ENCODE measurements at places on chromosomes 13 and 19.

GRCh38 chr13:33101835-33102234 lies 85.6 kb downstream of the KL start:
- DNase-seq = no peak

DNA sequence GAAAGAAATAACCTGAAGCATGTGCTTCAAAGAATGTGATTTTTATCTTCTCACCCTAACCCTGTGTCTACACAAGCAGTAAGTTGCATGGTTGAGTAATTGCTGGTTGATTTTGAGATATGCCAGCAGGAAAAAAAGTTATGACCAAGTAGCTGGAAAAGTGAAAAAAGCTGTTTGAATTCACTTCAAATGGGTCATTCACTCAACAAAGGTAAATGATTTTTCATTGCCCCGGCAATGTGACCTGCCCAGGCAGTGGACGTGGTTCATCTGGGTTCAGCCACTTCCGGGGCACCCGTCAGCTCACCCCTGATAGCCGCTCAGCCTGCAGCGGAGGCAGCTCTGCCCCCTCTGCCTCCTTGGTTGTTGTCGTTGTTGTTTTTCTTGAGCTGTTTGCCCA lies 18.5 kb downstream of the TNFRSF19 start:
- DNase-seq = no peak

- no peak for DNase-seq
These were observed 26.6 kb downstream of the BRD4 start for GRCh38 chr19:15305582-15306334.

DNA sequence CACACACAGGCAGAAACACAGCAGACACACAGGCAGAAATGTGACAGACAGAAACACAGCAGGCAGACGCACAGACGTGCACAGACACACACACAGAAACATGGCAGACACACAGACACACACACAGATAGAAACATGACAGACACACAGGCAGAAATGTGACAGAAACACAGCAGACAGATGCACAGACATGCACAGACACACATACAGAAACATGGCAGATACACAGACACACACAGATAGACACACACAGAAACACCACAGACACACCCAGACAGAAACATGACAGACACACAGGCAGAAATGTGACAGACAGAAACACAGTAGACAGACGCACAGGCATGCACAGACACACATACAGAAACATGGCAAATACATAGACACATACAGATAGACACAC lies 1.3 kb downstream of the TBXA2R start:
- DNase-seq = no peak

- no peak for DNase-seq
These were observed 44.9 kb upstream of the DCUN1D2 start for GRCh38 chr13:113535381-113535781.

- DNase-seq = peak; percentile 35
These were observed 33.2 kb upstream of the CASP14 start for GRCh38 chr19:15015946-15016542.

DNA sequence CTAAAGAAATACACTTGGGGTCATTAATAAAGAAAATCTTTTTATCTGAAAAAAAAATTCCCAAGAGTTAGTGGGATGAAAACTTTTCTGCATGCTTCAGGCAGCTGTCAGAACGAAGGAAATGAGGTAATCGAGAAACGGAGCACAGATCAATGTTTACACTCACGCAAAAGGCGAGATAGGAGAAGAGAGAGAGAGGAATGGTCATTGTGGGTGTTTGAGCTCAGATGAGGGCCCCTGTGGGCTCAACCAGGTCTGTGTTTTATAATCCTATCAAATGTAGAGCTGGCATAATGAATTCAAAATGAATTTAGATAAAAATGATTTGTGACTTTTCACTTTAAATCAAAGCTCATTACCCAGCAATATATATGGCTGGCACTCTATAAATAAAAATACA lies 6.3 kb upstream of the RXFP2 start:
- DNase-seq = no peak

DNA sequence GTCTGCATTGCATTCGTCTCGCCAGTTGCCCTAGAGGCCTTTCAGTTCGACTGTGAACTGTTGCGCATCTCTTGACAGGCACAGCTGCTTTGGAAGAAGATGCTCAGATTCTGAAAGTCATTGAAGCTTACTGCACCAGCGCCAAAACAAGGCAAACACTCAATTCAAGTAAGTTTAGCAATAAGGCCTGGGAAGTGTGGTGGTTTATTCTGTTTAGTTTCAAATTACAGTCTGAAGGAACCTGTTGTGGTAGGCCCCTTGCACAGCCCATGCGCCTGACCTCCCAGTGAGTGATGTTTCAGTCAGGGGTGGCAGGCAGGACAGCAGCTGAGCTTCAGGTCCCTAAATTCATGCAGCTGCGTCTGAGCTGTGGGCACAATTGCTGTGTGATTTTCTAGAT lies 32.2 kb upstream of the TEX29 start:
- no peak for DNase-seq

GRCh38 chr19:42480335-42481095 lies 37.8 kb upstream of the CXCL17 start:
- peak; percentile 16 for DNase-seq

- peak; percentile 76 for DNase-seq
These were observed 230.2 kb downstream of the TDRD3 start for GRCh38 chr13:60627071-60627686.

GRCh38 chr13:20053016-20053415 lies 94.5 kb downstream of the ZMYM2 start:
- peak; percentile 56 for DNase-seq

DNA sequence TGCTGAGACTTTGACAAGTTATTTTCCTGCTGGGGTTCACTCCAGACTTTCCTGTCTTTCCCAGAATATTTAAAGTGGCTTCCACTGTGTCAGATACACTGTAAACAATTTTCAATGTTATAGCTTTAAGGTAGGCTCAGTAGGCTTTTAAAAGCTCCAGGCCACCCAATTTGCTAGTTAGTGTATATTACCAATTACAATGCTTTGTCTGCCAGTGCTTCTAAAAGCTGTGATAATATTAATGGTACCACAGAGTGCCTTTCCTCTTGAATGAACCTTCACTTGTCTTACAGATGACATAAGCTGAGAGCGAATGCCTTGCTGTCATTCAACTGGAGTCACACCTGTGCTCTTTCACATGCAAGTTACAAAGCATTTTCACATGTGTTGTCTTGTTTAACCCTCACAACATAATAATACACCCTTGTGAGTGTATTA lies 239.7 kb upstream of the HTR2A start:
- no peak for DNase-seq

GRCh38 chr13:35700671-35701070 lies 224.2 kb upstream of the MAB21L1 start:
- DNase-seq = peak; percentile 39

DNA sequence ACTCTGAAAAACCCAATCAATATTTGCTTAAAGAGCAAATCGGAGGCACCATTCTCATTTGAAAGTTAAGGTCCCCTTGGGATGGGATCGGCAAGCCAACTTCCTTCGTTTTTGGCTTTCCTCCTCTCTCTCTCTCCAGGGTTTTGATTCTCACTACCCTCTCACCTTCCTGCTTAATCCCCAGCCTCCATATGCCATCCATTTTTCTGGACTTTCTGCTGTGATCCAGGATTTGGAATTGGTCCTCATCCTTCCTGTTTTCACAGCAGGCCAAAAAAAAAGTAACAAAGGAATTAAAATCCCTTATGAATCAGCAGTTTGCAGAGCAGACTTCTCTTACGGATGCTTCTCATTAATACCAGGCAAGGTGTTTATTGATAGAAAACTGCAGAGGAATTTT lies 283.1 kb upstream of the TMTC4 start:
- no peak for DNase-seq

DNA sequence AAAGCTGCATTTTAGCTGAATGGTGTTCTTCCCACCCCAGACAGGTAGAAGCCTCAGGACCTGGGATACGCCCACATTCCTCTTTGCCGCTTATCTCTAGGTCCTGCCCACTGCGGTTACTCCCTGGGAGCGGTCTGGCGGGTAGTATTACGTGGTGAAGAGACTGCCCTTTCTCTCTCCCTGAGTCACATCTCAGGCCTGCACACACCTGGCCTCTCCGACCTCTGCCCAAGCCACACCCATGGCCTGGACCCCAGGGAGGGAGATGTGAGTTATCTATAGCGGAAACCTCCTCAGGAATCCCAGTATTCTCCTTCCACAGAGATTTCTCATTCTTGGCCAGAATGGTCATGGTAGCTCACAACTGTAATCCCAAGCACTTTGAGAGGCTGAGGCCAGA lies 17.3 kb downstream of the RHPN2 start:
- no peak for DNase-seq

DNA sequence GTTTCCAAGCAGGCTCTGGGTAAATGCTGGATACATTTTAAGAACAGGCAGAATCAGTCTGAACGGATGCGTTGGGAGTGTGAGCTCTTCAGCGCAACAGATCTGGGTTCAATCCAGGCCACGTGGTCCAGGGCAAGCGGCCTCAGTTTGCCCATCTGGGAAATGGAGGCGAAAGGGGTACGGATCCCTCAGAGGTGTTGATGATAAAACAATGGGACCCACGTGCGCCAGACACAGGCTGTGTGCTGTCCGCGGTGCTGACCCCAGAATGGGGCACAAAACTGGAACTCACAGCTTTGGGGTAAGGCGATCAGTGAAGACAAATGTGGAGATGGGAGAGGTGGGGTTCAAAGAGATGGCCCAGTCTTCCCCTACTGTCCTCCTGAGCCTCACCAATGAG lies 13.1 kb upstream of the PDE4C start:
- peak; percentile 29 for DNase-seq

DNA sequence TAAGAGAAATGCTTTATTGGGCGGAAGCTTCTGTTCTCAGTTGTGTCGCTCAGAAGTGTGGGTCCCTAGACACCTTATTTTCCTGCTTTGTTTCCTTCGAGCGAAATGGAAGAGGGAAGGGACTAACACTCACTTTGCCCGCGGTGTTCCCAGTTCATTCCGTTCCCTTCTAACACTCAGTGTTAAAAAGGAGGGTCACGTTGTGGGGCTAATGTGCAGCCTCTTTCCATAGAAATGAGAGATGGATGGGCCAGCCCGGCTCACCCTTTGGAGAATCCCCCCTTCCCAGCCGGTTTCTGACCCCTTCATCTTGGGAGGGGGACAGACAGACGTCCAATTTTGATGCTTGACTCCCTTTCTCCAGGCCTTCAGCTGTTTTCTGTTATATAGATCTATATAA lies 2.3 kb downstream of the ATP11A start:
- no peak for DNase-seq

DNA sequence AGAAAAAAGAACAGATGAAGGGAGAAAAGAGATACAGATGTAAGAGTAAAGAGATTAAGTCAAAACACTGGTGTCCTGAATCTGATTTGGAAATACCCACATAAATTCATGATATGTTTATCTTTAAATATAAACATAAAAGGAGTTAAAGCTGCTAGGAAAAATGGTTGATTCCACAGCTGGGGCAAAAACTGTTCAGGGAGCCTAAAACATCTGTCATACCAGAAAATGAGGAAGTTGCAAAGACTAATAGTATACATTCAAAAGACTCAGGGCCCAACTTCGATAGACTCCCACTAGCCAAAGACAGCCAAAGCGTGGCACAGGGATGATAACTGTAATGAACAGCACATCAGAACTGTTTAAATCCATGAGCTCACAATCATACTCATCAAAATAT lies 62.0 kb downstream of the ABCC4 start:
- no peak for DNase-seq

GRCh38 chr13:52399046-52399445 lies 6.9 kb downstream of the THSD1 start:
- no peak for DNase-seq

DNA sequence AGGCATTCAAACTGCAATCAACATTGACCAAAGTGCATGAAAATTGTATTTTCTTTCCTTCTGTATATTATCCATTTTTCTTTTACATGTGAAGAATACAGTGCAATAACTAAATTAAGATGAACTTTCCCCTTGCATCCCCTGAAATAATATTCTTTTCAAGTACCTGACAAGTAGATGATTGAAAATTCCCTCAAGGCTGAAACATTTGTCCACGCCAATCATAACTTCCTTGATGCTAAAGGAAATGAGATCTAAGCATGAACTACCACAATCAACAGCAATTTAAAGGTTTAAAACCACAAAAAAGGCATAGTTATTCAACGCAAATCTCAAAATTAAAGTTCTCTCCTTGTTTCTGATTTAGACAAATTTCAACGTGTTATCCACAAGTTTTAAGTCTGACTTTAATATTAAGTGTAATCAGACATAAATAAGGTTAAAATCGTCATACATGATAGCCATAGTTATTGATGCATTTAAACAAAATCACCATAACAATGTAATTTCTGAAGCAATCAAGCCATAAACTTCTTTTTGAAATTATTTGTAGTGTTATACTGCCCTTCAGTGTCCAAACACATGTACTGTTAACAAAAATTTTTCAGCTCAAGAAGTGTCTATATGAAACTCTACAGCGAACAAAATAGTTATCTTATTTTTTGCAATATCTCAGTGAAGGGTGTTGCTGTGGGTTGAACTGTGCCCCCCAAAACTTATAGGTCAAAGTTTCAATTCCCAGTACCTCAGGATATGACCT lies 169.5 kb downstream of the DCLK1 start:
- no peak for DNase-seq

GRCh38 chr19:31335716-31336115 lies 13.5 kb downstream of the TSHZ3 start:
- DNase-seq = no peak

DNA sequence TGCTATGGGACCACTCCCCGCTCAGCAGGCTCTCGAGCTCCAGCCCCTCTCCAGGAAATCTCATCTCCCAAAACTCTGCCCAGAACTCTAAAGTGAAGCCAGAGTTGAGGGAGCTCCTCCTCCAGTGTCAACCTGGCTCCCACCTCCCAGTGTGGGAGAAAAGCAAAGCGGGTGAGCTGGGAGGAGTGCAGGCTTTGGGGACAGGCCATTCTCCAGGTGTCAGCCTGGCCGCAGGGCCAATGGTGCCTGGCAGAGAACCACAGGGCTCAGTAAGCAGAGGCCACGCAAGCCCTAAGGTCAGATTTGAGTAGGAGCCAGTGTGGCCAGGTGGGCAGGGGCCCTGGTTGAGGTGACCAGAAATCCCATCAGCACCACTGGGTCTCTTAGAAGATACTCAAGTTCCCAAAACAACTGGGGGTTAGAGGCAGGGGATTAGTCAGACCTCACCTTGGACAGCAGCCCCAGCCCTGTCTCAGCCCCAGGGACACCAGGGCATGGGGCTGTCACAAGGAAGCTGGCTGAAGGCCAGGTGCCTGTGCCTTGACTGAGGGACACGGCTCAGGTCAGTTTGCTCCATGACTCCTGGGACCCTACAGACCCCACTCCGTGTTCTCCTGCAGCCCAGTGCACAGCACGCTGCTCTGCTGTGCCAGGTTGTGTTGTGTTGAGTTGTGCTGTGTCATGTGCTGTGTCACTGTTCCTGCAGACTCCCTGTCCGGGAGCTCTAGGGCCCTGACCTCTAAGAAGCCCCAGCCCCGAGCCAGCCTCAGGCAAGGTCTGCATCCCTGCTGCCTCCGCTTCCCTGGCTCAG lies 2.8 kb upstream of the ZNF181 start:
- DNase-seq = no peak

- DNase-seq = no peak
These were observed 36.8 kb upstream of the CYP2S1 start for GRCh38 chr19:41156207-41156606.

DNA sequence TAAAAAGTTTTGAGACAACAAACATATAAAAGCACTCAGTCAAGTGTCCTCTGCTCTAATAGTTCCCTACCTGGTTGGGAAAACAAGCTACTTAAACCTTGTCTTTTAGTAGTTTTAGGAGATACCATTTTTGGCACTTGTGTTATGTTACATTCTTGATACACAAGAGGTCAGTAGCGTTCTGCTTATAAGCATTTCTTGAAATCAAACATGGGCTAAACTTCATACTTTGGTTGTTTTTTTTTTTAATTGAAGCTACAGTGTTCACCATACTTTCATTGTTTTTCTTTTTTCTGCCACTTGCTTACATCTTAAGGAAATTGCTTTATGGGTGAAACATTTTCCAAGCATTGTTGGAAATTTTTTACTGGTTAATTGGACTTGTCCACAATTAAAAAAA lies 12.9 kb downstream of the NHLRC3 start:
- DNase-seq = peak; percentile 61

Data from astrocyte of the hippocampus (primary cell).